Activated CD4-positive, CD25-positive, alpha-beta regulatory T cell treated with anti-CD3 and anti-CD28 coated beads, Interleukin-2, amount 50 U/mL, for 72 hours (primary cell): ENCODE measurements at places on chromosomes 5 and 9.

GRCh38 chr9:108761655-108762347 lies 94.0 kb downstream of the ACTL7B start:
- no peak for DNase-seq

GRCh38 chr9:36762958-36763357 lies 190.3 kb downstream of the MELK start:
- no peak for DNase-seq

DNA sequence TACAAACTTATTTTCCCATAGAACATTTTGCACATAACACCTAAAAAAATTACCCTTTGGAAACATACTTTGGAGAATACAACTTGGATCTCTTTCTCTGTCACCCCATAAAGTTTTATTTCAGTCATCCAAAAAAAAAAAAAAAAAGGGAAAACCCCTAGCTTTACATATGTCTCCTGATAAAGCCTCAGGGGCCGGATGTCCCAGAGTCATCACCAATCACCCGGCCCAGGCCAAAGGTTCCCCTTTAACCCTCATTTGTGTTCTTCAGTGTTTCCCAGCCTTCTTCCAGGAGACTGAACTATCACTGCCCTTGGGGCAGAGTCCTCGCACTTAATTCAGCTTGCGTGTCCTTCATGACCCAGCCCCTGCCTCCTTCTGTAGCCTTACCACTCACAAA lies 28.8 kb downstream of the ANXA6 start:
- no peak for DNase-seq

- DNase-seq = no peak
These were observed 257.6 kb upstream of the ZNF608 start for GRCh38 chr5:125004009-125004408.

DNA sequence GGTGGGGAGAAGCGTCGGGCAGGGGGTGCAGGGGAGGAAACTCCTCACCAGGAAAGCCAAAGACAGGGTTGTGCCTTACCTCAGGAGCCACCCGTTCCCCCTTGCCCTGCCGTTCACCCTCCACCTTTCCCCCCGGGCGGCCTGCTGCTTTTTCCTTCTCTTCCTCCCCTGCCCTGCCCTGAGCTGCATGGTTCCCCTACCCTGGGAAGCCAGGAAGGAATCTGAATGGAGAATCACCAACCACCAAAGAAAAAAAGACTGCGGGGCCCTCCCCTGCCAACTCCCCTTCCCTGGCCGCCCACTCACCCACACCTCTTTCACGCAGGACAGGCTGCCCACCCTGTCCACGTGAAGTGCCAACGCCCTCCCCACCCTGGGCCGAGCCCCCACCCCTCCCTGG lies 820 bp upstream of the NFX1 start:
- DNase-seq = peak; percentile 48
